ENCODE measurements at places on chromosomes 13 and 19.

DNA sequence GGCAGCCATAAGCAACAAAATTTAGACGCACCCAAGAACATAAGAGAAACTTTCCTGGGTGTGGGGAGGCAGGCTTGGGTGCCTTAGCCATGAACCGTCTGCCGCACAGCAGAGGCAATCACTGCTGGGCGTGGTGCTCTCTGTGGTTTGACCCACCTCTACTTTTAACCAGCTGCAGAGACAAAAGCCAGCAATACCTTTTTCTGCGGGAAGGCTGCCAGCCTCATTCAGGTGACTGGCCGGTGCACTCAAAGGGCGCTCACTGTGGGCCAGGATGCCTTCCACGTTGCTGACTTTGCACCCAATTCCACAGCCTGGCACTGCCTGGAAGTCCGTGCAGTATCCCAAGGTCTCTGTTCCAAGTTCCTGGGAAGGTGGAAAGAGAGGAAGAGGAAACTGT, 69.1 kb downstream of the ATP7B start:
- peak; percentile 28 for DNase-seq

DNA sequence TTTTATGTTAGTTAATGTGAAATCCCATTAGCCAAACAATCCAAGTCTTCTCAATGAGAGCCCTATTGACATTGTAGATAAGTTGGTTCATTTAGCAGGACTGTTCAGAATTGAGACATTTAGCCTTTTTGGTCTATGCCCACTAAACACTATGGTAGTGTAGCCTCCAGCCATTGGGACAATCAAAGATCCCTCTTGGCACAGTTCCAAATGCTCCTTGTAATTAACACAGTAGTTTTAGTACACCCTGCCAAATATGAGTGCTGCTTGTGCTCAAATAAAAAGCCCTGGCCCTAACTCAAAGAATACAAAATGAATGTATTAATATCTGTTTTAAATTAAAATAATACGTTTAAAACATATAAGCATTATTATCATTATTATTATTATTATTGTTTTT, 15.4 kb upstream of the FAM216B start:
- no peak for DNase-seq

GRCh38 chr13:105063676-105064075, 1471.8 kb downstream of the EFNB2 start:
- DNase-seq, result no peak

GRCh38 chr13:37230346-37230745, 124.9 kb upstream of the CSNK1A1L start:
- DNase-seq, result no peak

GRCh38 chr13:94218951-94219350, 260.5 kb downstream of the DCT start:
- no peak for DNase-seq

DNA sequence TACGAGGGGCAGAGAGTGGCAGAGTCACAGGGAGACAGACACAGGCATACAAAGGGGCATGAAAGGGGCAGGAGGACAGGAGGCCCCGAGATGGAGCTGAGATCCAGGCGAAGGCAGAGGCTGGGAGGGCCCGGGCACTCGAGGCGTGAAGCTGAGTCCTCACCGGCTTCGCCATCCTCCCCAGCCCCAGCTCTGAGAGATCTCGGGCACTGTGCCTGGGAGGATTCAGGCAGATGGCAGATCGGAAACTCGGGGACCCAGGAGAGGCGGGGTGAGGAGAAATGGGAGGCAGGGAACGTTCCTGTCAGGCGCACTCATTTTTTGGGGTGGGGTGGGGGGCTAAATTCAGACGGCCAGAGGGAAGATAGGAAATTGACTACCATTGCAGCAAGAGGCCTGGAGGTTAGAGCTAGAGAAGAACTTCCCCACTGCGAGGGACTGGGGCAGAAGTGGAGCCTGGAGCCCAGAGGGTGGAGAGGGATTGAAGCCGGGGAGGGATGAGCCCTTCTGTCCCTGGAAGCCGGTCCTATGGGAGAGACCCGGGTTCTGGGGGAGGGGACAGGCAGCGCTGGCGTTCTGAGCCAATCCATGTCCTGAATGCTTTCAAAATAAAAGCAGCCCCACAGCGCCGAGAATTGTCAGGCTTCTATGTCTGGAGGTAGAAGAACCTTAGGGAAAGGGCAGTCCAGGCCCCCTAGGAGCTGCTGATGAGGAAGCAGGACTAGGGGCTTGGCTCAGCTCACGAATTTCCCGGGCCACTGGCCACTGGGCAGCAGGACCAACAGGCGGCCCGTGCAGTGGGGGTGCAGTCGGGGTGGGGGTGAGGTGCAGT, 12.6 kb downstream of the LRRC4B start:
- DNase-seq, result no peak

GRCh38 chr19:18074192-18074591, 12.5 kb downstream of the IL12RB1 start:
- DNase-seq, result no peak

GRCh38 chr19:35907377-35907745, 734 bp downstream of the TYROBP start:
- no peak for DNase-seq

- no peak for DNase-seq
Measured at GRCh38 chr13:25200783-25201182, 28.7 kb upstream of the AMER2 start.

GRCh38 chr19:45142726-45143110, 18.1 kb downstream of the NKPD1 start:
- DNase-seq, result no peak

DNA sequence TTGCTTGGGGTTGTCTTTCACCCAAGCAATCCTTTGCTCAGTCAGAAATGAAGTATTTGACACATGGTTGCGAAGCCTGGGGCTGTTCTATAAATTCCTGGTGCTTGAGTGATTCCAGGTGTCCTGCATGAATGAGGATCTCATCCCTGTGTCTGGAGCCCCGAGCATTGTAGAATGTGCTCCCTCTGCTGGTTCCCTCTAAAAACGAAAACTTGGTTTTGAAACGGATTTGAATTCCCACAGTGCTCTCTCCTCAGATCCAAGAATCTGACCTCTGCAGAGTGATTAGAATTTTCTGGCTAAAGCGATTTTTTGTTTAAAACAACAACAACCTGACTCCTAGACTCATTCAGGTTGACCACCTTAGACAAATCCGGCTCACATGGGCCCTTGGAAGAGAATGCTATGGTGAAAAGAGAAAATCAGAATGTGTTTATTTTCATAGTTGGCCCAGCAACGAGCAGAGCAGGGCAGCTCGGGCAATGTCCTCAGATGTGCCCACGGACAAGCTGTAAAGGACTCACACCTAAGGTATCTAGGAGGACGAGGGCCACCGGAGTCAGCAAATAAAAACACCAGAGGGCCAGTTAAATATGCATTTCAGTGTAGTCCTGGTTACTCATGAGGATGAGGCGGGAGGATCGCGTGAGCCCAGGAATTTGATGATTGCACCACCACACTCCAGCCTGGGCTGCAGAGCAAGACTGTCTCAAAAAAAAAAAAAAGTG, 8.7 kb upstream of the ATP12A start:
- no peak for DNase-seq

GRCh38 chr13:20993661-20994440, 67.5 kb downstream of the LATS2 start:
- no peak for DNase-seq

GRCh38 chr19:30309905-30310601, 62.1 kb upstream of the ZNF536 start:
- no peak for DNase-seq

DNA sequence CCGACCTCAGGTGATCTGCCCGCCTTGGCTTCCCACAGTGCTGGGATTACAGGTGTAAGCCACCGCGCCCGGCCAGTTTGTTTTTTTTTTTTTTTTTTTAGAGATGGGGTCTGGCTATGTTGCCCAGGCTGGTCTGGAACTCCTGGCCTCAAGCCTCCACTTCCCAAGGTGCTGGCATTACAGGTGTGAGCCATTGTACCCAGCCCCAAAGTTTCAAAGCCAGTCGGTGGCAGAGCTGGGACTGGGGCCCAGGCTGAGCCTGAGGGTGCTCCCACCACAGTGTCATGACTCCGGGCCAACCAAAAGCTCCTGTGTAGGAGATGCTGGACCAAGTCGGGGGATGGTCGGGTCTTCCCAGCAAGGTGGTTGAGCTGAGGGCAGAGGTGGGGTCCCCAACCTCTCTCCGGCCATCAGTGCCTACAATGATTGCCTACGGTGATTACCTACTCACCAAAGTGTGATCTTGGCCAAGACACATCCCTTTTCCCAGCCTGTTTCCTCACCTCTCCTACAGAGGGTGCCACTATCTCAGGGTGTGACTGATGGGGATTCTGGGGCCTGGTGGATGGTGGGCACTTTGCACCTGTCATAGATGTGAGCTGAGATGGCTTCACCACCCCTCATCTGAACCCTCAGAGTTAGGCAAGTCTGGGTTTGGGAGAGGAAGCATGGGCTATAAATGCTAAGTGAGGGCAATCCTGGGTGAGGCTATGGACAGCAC, 5.9 kb upstream of the SAMD1 start:
- DNase-seq, result no peak

GRCh38 chr13:47508527-47509228, 492.4 kb downstream of the SUCLA2 start:
- no peak for DNase-seq

DNA sequence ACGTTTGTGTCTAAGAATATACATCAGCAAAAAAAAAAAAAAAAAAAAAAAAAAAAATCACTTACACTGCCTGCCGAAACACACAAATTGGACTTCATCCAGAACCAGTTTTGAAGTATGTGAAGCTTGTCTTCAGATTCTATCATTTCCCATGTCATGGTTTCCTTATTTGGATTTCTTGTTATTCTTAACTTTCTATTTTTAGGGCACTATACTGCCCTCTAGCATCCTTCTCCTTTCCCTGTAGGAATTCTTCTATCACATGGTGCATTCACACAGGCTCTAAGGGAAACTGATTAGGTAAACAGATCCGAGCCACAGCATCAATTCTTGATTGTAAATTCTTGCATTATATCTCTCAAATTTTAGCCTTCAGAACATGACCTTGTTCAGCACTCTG, 1507.5 kb downstream of the OLFM4 start:
- DNase-seq, result no peak

DNA sequence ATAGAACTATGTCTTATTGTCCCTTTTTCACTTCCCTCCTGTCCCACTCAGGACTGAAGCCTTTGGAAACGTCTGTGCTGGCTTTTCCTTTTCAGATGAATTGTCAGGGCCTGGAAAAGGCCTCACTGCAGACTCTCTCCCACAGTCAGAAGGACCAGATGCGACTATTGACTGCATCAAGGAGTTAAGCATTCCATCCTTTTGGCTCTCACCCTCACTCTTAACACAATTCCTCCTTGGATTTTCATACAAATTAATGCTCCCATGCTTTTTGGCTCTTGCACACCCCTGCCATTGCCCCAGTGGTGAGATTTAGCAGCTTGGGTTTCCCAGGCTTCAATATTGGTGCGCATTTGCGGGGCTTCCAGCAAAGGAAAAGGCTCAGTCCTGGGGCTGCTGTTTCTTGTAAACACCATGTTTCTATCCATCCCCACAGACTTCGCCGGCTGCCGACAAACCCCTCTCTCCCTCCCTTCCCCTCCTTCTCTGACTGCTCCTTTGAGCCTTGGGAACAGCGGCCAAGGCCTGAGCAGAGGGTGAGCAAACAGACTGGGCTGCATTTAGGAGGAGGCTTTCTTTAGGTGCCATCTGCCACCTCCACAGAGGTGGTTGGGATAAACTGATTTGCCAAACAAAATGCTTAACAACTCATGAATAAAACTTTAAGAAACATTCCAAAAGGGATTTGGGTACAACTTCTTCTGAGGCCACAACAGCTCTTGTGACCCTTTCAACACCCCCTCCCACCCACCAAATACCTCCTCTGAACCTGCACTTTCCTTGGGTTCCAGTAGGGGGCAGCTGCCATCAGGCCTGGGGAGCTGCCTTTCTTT, 48.6 kb upstream of the PCDH8 start:
- DNase-seq, result no peak

GRCh38 chr19:1384085-1384462, 367 bp downstream of the NDUFS7 start:
- DNase-seq, result no peak

DNA sequence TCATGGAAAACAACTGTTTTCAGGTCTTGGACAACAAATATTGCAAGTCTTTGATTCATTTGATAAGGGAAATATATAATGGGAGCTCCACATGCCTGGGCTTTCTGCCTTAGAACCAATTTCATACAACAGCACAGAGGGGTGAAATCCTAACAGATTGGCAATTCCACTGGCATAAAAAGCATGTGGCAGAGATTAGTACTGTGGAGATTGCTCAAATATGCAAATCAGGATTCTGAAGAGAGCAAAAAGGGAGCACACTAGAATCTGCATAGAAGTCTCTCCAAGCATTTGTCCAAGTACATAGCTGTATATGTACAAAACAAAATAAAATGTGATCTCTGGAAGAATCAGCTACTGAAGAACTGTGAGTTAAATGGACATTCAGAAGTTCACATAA, 312.9 kb upstream of the SLITRK5 start:
- no peak for DNase-seq

DNA sequence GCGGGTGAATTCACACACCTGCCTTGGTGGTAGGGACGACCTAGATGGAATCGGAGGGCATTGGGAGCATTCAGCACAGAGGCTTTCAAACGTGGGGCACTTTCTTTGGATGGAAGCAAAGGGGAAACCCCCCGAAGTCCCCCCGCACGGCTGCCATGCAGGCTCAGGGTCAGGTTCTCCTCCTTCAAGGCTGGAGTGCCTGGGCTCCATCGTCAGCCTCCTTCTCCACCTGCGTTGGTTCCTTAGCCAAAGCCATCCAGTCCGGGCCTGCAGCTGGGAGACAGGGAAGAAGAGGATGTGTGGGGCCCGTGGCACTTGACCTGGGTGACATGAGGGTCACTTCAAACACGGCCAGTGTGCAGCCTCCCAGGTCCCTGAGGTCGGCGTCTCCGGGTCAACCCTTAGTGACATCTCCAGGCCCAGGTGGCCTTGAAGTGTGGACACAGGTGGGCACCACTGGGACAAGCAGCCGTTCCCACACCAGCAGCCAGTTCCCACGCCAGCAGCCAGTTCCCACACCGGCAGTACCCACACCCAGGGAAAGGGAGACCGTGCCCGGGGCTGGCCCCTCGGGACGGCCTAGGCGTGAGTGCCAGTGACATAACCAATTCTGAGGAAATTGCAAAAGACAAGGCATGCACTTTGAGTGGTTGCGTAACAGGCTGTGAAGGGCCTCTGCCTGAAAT, 116.0 kb downstream of the SOX1 start:
- no peak for DNase-seq

DNA sequence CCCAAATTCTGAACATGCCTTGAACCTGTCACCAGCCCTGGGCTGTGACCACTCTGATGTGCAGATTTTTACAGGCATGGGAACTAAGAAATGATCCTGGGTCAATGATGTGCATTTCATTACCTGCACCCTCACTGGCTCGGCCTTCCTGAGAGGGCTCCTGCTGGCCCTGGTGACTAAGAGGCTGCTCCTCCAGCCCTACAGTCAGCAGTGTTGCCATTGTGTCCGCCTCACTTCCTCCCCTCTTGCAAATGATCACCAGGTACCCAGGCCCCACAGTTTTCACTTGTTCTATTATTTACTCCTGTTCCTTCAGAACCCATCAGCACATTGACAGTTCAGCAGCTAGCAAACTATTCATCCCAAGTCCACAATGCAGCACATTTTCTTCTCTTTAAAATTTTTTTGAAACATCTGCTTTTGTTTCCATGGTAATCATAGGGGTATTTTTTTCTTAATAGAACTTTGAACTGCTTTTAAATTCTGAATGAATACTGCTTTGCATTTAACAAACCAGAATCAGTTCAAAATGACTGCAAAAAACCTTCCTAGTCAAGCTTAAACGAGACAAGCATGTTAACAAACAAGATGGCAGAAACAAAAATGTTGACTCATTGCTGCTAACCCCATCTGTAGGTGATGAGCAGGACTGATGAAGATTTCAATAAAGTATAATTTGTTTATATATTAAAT, 29.3 kb downstream of the STARD13 start:
- no peak for DNase-seq

Measured in T-helper 17 cell (primary cell).